ENCODE measurements at places on chromosomes 16 and 17.

GRCh38 chr17:35847633-35848373 is 20.9 kb downstream of the HEATR9 start:
- DNase-seq, result no peak

GRCh38 chr16:23232806-23233205 is 50.3 kb downstream of the SCNN1G start:
- no peak for DNase-seq

GRCh38 chr17:42472709-42473521 is 14.2 kb downstream of the ATP6V0A1 start:
- no peak for DNase-seq

GRCh38 chr17:39352511-39352910 is 48.9 kb downstream of the FBXL20 start:
- DNase-seq, result no peak

DNA sequence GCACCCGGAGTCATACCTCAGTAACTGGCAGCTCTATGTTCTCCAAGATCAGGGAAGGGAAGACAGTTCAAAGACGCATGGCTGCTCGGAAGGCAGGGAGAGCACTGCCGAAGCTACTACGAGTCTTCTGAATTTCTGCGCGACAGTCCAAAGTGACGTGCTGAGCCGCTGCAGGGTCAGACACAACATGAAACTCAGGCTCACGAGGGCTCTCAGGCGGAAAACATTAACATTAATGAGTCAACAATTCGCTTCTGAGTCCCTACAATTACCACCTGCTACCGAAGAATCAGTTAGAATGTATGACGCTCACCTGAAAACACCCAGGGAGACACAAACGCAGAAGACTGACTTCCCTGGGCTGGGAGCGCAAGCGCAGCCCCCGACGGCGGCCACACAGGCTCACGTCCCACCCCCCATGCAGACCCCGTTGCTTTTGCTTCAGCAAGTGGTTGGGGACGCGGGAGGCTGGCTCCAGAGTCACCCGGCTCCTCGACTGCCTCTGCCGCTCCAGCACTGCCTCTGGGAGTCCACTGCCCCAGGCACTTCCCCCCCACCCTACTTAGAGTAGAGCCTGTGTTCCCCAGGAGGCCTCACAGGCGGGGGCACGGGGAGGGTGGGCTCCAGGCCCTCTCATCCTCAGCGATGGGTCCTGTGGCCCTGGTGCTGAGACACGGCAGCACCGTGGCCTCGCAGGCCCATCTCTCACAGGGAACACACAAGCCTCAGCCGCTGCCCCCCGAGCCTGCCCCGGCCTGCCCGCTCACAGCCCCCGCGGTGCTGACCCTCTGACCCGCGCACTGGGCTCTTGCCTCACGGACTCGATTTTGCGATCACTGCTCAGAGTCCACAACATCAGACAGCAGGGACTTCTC is 38.9 kb downstream of the LMF1 start:
- DNase-seq, result no peak

GRCh38 chr16:72988569-72988968 is 59.4 kb downstream of the ZFHX3 start:
- no peak for DNase-seq

GRCh38 chr17:46742565-46743270 is 75.8 kb downstream of the WNT3 start:
- no peak for DNase-seq

DNA sequence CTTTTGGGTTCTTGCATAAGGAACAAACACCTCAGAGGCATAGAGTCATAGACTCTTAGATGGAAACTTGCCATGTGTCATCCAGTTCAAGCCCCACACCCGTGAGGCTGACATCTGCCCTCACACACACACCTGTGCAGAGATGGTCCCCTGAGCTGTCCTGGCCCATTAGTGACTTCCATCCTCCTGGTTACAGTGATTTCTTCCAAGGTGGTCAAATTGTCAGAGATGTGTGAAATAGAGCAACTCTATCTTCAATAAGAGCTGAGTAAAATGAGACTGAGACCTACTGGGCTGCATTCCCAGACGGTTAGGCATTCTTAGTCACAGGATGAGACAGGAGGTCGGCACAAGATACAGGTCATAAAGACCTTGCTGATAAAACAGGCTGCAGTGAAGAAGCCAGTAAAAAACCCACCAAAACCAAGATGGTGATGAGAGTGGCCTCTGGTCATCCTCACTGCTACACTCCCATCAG is 342.2 kb upstream of the TNRC6C start:
- DNase-seq, result no peak

DNA sequence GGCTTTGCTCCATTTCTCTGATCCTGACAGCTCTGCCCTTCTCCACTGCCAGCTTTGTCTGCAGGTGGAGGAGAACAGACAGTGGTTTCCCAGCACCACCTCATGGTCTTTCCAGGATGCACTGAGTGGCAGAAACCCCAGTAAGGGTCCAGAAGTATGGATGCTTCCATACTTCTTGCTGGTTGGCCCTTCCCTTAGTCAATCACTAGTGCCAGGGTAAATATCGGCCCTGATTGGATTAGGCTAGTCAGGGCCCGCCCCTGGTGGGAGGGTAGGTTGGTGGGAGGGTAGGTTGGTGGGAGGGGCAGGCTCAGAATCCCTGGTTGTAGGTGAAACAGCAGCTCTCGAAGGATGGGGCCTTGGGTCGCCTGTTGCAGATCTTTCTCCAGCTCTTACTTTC is 10.2 kb downstream of the RNF213 start:
- no peak for DNase-seq

GRCh38 chr16:76268824-76269223 is 8.4 kb upstream of the CNTNAP4 start:
- no peak for DNase-seq

- DNase-seq, result no peak
Measured at GRCh38 chr17:15278380-15278779, 13.3 kb upstream of the PMP22 start.

- no peak for DNase-seq
Measured at GRCh38 chr16:400061-400591, 1.6 kb upstream of the DECR2 start.

GRCh38 chr17:78497115-78497540 is 80.1 kb downstream of the DNAH17 start:
- DNase-seq, result no peak

- DNase-seq, result no peak
Measured at GRCh38 chr16:24270721-24271442, 14.7 kb downstream of the CACNG3 start.

DNA sequence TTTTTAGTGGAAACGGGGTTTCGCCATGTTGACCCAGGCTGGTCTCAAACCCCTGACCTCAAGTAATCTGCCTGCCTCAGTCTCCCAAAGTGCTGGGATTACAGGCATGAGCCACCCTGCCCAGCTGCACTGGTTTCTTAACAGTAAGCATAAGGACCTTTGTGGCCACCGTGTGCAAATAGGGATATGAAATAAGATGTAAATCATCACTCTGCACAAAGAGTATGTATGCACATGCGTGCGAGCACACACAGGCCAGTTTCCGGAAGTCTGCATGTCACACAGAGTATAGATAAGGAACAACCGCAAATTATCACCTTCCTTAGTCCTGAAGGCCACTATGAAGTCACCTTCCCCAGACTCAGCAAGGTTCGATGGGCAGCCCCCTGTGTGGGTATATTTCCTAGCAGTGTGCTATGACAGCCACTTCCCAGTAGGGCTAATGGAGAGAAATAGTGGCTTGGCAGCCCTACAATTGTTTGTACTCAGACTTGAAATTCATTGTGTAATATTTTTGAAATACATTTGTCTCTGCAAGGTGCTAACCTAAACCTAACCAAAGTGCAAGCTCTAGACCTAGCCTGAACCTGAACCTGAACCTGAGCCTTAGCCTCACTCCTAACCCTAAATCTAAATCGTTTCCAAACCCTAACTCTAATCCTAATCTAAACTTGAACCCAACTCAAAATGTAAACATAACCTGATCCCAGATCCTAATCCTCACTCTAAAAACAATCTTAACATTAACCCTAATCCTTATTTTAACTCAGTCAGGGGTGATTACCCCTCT is 48.4 kb upstream of the SKAP1 start:
- DNase-seq, result no peak

GRCh38 chr17:3639981-3640596 is 3.5 kb downstream of the CTNS start:
- no peak for DNase-seq

DNA sequence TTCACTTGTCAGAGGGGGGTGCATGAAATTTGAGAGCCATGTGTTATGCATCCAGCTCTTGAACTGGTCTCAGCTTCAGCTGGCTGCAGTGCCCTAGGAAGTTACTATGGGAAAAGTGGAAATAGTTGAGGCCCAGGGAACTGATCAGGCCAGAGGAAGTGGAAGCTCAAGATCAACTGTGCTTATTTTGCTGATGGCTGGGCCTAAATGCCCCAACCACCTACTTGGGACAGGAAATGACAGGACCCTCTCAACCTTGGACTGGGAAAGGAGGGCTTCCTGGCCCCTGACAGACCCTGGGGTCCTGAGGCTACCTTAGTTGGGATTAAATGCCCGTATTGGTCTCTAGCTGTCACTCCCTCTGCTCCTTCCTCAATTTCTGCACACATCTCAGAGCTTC is 1.2 kb upstream of the TAOK2 start:
- no peak for DNase-seq

GRCh38 chr16:9374061-9374460 is 282.6 kb downstream of the HAPSTR1 start:
- no peak for DNase-seq

- no peak for DNase-seq
Measured at GRCh38 chr17:82876602-82877379, 37.0 kb upstream of the ZNF750 start.

GRCh38 chr17:76957678-76958464 is 89.7 kb downstream of the MGAT5B start:
- no peak for DNase-seq

GRCh38 chr17:8060274-8060673 is 21.4 kb downstream of the ALOX15B start:
- no peak for DNase-seq

DNA sequence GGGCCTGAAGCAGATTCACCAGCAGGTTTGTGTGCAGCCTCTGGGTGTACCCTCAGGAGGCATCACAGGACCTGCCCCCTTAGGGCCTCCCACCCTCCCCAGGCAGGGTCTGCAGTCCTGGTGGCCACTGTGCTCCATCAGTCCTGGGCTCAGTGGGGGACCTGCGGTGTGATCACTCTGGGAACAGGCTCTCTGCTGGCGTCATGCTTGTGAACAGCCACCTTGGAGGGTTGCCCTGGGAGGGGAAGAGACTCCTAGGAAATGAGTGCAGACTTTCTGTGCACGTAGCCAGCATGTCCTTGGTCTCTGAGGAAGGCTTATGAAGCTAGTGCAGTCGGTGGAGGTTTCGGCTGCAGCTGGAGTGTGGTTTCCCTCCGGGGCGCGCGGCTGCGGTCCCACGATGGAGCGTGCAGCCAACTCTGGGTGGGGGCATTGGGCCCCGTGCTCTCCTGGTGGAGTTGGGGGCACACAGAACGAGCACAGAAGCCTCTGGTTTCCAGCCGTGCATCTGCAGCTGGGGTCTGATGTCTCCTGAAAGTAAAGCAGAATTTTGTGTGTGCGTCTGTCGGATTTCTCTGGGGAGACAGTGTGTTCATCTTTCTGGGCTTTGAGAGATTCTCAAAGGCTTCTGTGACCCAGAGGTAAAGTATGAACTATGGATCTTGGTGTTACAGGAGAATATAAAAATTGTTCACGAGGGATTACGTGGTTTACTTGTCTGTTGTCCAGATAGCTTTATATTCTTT is 68.1 kb upstream of the ZNF750 start:
- DNase-seq, result no peak

- DNase-seq, result no peak
Measured at GRCh38 chr17:9324864-9325263, 250.8 kb downstream of the STX8 start.

DNA sequence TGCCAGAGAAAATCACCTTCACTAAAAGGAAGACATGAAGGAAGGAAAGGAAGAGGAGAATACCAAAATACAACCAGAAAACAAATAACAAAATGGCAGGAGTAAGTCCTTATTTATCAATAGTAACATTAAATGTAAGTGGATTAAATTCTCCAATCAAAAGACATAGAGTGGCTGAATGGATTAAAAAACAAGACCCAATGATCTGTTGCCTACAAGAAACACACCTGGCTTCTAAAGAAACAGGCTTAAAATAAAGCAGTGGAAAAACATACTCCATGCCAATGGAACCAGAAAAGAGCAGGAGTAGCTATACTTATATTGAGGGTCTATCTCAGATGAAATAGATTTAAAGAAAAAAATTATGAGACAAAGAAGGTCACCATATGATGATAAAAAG is 86.4 kb upstream of the METRNL start:
- no peak for DNase-seq

- DNase-seq, result no peak
Measured at GRCh38 chr17:80899402-80900268, 92.0 kb upstream of the CHMP6 start.

- DNase-seq, result no peak
Measured at GRCh38 chr17:40978575-40979151, 5.5 kb downstream of the KRT40 start.

DNA sequence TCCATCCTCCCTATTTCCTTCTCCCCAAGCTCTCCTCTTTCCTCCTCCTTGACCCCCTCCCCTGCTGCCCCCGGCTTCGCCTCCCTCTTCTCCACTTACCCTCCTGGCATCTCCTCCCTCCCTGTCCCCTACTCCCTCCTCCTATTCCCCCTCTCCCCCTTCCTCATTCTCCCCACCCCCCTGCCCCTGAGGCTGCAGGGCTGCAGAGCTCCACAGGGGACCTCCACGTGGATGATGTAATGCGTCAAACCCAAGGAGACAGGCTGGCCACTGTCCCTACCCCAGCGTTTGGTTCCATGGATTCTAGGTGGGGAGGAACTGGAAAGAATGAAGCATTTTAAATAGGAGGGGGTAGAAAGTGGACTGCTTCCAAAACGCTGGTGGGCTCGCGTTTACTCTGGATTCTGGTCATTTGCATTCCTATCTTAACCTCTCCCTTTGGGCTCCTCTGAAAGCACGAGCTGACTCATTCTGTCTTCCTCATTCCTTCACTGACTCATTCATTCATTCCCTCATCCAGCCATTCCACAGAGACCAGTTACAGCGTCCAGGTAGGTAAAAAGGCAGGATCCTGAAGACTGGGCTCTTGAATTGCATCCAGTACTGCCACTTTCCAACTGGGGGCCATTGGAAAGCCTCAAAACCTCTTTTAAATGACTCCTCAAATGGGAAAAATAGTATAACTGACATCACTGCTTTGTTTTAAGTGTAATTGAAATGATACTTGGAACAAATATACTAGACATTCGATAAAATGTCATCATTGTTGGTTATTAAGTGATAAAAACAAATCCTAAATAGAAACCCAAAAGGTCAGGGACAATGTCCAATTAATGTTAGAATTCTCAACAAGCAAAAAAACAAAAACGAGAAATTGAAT is 943 bp upstream of the COTL1 start:
- DNase-seq, result no peak
